ENCODE measurements at places on chromosomes 4 and X.

- no peak for DNase-seq
Measured at GRCh38 chr4:8343262-8343966, 73.9 kb downstream of the HTRA3 start.

GRCh38 chr4:38891051-38891983 is 23.7 kb downstream of the FAM114A1 start:
- no peak for DNase-seq

DNA sequence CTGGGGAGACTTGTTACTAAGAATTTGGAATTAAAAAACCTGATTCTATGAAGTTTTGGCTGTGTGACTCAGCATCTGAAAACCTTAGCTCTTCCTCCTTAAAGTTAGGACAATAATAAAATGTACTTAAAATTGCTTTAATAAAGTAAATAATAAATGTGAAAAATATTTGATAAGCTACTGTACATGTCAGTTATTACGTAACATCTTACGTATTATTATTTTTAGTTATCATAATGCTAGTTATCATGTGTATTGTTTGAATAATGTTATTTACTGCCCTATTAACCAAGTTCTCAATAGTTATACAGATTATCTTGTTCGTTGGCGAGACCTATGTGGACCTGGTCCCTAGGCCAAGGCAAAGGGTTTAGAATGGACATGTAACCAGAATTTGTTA is 449.2 kb upstream of the ADGRL3 start:
- DNase-seq: no peak

DNA sequence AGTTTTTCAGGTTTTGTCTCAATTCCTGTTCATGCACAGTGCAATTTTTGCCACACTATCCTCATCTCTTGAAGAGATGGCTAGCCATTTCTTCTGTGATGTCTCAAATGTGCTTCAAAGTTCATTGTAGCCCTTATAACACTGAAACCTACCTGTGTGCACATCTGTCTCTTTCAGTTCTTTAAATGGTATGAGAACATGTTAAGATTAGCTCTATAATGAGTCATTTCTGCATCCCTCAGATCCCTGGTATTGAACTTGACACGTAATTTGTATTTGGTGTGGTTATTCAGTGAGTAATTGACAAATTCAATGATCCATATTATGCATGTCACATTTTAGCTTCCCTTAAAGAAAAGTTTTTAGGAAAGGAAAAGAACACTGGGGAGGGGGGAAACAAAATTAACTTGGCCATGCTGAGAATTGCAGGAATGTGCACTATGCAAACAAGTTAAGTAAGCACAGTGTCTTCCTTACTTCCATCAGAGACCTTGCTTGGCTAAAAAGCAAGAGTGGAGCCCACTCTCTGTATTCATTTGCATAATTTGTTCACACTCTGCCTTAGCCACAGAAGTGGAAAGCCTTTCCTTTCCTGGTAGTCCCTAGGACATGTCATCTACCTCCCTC is 659.8 kb upstream of the MAGEB2 start:
- DNase-seq: no peak

DNA sequence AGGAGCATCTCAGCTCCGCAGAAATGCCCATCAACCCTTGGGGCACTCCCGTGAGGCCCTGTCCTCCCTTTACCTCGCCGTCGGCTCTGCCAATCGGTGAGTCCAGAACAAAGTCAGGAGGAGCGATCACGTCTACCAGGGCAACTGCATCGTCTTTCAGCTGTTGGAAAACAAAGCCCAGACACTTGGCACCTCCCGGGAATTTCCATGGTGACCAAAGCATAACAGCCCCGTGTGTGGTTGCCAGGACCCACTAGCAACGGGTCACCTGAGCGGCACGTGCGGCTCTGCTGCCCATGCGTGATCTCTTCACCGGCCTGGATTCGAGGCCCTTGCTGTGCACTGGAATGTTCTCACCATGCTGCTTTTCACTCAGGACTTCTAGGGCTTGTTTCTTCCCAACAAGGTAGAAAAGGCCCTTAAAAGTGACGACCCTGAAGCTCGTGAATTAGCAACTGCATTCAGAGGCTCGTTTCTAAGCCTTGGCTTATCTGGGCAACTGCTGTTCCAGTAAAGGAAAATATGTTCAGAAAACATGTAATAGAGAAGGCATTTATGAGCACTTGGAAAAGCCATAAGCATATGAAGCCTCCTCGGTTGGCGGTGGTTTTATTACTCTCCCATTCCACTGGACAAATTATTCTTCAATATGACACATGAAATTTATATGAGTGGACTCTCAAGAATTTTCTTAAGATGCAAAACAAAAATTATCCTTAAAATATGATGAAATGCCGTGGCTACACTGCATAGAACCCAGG is 69.5 kb downstream of the ACOX3 start:
- no peak for DNase-seq

GRCh38 chr4:152047451-152047850 is 286.6 kb upstream of the GATB start:
- no peak for DNase-seq

DNA sequence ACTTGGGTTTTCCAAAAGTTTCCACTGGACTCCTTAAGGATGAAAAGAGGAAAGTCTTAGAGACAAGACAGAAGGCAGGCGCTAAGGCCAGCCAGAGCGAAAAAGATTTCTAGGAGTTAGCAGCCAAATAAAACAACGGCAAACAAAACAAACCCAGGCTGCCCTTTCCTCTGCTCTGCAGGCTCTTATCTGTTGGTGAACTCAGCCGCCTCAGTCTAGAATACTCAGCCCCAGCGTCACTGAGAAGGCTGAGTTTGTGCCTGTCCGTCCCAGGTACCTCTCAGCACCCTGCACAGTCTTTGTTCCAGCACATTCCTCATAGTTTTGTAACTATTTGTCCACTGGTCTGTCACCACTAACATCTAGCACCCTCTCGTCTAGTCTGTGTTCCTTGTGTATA is 75.6 kb upstream of the FAM9C start:
- DNase-seq: no peak

- peak; percentile 36 for DNase-seq
Measured at GRCh38 chr4:68368691-68369131, 18.8 kb upstream of the YTHDC1 start.

DNA sequence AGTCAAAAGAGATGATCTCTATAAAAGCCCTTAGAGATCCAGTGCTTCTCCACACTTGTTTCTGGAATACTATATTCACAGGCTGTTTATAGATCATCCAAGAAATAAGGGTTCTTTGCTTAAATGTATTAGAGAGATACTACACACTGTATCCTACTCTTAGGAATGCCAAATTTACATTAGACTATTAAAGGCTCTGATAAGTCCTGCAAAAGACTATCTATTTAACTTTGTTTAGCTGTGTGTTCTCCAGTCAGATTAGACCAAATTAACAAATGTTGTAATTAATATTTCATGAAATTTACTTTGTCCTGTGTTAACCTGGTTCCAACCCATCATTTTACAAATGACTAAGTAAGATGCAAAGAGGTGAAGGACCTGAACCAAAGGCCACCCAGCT is 260.5 kb upstream of the ZIC3 start:
- no peak for DNase-seq

GRCh38 chrX:19990556-19991349 is at the start of gene BCLAF3:
BCLAF3 (minus strand) TSS chrX:19991061; CDS start chrX:19970264, 20,797 bp downstream.
- peak; percentile 77 for DNase-seq

- DNase-seq: no peak
Measured at GRCh38 chr4:64940698-64941097, 531.4 kb upstream of the TECRL start.

- DNase-seq: no peak
Measured at GRCh38 chr4:110034026-110034393, 121.3 kb downstream of the EGF start.

DNA sequence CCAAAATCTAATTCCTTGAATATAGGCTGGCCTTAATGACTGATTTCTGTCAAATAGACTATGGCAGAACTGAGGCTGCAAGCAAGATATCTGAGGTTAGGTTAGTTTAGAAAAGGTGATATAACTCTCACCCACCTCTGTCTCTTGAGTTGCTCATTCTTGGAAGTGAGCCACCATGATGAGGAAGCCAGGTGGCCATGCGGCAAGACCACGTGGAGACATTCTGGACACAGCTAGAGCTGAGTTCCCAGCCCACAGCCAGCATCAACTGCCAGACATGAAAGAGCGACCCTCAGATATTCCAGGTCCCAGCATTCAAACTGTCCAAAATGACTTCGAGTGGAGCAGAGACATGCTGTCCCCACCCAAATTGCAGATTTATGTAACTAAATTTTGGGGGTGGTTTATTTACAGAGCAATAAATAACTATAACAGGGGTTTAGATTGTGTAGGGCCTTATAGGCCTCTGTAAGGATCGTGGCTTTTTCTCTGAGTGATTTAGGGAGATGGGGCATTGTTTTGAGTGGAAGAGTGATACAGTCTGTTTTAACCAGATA is 33.7 kb downstream of the USP53 start:
- no peak for DNase-seq

GRCh38 chr4:117983541-117984365 is 50.5 kb upstream of the NDST3 start:
- DNase-seq: peak; percentile 51

DNA sequence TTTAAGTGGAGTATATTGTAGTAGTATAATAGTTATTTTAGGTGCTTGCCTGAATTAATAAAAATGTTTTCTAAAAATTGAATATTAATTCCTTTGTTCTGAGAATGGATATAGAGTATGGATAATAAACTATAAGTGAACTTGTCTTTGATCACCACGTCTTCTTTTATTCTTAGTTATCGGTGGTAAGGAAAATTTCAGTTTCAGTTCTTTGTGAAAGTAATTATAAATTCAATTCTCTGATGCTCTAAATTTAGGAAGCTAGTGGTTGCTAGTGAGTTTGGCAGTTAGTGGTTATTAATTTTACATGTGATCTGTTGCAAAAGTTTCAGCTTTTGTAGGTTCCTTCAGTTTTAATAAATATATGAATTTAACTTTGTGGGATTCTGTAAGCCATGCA is 30.8 kb downstream of the MRPL1 start:
- DNase-seq: no peak

DNA sequence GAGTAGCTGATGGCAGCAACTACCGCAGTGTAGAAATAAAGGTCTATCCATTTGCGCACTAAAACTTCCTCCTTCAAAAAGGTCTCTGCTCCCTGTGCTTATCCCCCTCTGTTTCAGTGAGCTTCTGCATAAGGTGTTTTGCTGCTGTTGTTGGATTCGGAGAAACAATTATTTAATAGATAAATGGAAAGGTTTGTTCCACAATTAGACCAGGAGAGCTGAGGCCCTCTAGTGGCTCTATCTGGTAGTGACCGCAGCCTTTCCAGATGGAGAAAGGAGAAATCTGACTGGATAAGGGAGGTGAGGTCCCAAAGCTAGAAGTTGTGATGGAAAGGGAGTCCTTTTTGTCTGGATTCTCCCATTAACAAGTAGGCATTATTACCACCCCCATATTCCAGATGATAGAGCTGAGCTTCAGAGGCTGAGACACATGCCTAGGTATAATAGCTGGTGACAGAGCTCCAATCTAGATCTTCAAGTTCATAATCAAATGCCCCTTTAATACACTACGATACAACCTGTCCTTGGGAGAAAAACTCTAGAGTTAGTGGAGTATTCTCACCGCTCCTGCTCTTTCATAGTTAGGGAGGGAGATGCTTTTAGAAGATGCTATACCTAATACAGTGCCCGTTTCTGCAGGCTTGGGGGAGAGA is 5.1 kb upstream of the GABRQ start:
- no peak for DNase-seq

- peak; percentile 65 for DNase-seq
Measured at GRCh38 chr4:94641702-94642560, 115.8 kb upstream of the BMPR1B start.

DNA sequence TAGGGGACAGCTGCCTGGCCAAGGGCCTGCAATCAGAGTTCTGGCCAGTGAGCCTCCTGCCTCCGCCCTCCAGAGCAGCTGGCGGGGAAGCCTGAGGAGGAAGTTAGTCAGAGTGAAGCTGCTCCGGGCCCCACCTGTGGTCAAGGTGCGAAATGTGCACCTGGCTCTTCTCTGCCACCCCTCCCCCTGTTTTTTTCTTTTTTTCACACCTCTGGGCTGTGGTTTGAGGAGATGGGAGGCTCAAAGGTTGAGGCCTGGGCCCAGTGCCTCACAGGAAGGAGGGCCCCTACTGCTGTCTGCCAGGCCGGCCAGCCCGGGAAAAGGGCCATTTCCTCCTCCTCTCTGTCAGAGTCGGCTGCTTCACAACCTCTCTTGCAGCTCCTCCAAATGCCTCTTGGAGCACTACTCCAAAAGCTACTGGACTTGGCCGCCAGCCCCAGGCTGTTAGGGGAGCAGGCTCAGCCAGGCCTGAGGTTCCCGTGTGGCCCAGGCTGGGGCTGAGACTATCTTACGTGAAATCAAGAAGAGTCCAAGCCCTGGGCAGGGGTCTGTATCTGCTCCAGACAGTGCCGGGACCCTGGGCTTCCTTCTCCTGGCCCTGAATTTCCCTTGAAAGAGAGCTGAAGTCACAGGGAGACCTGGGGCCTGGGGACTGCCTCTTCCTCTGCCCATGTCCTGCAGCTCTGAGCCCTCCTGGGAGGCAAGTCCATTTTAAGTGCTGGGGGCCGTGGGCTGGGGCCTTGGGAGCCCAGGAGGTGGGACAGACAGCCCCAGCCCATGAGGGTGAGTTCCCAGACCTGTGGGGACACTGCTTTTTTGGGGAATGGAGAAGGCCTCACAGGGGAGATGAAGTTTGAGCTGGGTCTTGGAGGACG is 4.5 kb upstream of the CXCR3 start:
- peak; percentile 75 for DNase-seq

DNA sequence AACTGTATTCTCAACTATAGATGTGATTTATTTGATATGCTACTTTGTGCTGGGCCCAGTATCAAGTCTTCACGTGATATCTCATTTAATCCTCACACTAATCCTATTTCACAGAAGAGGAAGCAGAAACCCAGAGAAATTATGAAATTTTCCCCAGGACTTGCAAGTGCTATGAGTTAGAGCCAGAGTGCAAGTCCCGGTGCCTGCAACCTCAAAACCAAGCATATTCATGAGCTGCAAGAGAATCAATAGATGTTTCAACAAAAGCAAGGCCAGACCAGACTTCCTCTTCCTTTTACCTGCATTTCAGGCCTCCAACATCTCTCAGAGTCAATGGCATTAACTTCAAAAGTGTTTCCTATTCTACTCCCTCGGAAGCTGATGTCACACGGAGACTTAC is 92.2 kb upstream of the GATB start:
- no peak for DNase-seq

Measured in NCI-H226 (cell line).